ENCODE measurements at places on chromosomes 6 and 20.

- DNase-seq: no peak
Observed at GRCh38 chr6:37982317-37982716, 162.8 kb downstream of the ZFAND3 start.

DNA sequence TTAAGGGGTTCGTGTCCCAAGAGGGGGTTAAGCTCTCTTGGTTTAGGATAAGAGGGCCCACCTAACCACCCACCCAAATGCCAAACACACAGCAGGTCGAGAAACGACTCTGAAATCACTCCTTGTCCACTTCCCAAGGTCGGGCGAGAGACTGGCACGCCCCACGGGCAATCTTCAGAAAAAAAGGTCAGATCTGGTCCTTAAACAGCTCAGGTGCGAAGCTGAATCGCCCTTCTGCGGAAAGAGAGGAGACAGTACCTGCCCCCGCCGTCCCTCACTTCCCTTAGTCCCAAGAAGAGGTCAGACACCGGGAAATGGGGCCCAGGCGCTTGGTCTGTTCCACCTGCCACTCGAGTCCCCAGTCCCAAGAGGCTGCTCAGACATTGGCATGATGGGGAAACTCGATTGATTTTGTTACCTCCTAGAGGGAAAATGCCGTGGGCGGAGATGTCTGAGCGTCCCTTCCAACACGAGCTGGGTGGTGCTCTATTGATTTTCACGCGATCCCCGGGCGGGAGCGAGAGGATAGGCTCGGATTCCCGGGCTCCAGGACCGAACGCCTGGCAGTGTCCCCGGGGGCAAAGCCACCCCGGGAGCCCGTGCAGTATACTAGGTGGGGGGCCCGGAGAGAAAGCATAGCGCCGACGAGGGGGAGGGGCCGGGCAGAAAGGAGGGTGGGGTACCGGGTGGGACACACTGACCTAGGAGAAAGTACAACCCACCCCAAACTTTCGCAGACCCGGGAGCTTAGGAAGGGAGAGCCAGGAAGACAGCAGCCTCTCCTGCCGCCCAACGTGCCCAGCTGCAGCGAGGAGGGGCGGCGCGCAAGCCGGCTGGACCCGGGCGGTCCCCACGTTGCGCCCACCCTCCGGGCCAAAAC, 1.1 kb upstream of the SAMD5 start:
- DNase-seq: no peak

DNA sequence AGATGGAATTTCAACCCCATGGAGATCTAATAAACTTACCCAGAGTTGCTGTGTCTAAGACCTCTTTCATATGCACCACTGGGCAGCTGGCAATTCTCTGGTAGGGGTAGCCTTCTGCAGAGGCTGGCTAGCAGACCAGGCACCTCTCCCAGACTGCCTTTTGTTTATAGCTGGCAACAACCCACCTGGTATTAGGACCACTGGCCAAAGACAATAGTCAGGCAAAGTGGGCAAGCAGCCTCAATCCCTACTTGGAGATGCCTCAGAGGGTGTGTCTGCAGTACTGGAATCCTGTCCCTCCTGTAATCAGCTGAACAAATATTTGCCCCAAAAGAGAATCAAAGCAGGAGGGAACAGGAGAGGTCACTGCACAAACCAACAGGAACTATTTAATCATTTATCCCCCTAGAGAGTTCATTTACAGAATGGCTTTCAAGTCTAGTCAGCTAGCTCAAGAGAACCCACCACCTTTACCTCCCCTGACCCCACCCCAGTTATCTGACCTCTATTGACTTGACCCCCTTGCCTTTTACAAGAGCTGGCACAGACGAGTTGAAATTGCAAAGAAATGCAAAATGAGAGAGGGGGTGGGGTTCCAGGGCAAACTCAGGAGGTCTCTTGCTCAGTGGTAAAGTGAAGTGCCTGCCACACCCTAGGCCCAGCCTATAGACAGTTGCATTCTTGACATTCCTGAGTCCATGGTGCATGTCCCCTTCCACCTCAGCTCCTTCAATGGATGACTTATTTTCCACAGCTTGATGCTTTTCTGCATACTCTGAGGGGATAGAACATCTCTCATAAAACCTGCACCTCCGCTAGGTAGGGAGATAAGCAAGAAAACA, 2.8 kb downstream of the BCL2L1 start:
- no peak for DNase-seq

- no peak for DNase-seq
Observed at GRCh38 chr20:21291026-21291425, 12.1 kb upstream of the XRN2 start.

DNA sequence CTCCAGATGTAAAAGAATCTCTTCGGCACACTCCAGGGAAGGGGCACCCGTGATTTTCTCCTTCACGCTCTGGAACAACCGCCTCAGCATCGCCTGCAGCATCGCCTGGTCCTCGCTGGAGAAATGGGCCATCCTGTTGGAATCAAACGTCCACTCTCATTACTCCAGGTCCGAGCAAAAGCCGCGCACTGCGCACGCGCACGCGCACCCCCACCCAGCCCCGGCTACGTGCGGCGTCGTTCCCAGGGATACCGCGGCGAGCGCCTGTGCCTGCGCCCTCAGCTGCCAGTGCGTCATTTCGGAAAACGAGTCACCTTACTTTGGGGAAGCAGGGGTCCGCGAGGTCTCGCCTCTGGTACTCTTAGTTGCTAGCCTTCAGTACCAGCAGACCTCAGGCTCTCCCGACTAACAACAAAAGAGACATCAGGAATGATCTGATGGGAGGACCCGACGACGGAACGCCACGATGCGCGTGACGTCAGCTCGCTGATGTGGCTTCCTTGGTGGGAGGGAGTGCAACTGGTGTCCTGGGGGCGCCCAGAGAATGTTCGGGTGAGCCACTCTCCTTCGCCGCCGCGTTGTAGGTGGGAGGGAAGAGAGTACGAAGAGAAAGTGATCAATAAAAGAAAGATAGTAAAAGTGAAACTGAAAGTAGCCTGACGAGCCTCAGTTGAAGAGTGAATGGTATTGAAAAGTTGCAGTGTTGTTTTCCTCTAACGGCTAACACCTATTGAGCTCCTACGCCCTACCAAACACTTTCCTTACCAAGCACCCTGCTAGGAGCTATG, at the start of gene TBC1D32:
TBC1D32 (minus strand) TSS at position 182 of the 788 bp plus-strand sequence; CDS start at position 132, 50 bp downstream.
- DNase-seq: peak; percentile 88

- no peak for DNase-seq
Observed at GRCh38 chr6:141173529-141173928, 959.2 kb upstream of the GJE1 start.

GRCh38 chr20:59137532-59137931, 26.1 kb upstream of the ZNF831 start:
- DNase-seq: no peak

DNA sequence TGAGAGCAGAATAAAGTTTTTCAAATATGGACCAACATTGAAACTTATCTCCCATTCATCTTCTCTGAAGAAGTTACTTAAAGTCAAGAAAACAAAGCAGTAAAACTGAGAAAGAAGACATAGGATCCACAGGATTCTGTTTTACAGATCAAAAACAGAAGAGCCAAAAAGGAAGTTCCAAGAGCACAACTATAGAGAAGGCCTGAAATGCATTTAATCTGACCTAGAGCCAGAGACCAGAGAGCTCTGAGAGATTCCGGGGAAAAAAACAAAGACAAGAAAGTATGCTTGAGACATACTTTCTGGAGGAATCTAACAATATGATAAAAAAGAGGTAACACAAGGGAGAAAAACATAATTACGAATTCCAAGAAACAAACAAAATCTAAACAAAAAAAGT, 26.1 kb downstream of the SRPK1 start:
- DNase-seq: no peak
